ENCODE measurements at places on chromosomes 16 and 17.

- no peak for DNase-seq
Measured at GRCh38 chr16:4064950-4065352, 51.3 kb downstream of the ADCY9 start.

DNA sequence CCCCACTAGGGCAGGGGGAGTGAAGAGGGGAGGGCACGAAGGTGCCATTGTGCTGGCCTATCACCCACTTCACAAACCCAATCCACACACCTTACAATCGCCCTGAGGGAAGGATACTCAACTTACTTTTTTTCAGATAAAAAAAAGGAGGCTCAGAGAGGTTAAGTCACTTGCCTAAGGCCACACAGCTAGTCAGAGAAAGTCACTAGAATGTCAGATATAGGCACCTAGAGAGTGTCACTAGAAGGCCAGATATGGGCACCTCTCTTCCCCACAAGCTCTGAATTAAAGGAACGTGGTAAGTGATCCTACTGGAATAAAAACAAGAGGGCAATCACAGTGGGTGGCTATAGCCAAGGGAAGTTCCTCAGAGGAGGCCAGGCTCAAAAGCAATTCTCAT, 204.5 kb upstream of the ASIC2 start:
- no peak for DNase-seq

DNA sequence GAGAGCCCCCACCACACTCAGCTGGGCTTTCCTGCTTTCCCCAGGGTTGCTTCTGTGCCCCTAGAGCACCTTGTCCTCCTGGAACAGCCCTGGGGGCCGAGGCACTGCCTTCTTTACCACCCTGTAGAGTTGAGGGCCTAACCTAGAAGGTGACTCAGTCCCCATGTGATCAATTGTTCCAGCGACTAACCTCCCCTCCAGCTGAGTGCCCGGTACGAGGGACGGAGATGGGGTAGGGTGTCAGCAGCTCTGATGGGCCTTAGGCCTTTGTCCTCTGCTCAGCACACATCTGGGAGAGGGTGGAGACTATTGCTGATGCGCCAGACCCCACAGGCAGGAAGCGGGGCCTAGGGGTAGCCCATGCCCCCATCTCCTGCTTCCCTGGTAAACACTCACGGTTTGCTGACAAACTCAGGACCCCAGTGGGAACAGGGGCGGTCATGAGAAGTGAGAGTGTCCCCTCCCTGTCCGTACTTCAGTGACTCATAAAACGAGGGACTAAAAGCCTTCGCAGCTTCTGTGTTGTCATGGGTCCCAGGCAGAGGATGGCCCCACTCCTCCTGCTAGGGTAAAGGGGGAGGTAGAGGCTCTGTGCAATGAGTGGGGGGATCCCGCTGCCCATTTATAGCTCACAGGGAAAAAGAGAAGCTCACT, 33.1 kb downstream of the NECAB2 start:
- no peak for DNase-seq

- DNase-seq = no peak
Measured at GRCh38 chr16:54000361-54000760, 286.2 kb downstream of the IRX3 start.

- DNase-seq = no peak
Measured at GRCh38 chr17:11880714-11881113, 116.6 kb downstream of the ZNF18 start.

DNA sequence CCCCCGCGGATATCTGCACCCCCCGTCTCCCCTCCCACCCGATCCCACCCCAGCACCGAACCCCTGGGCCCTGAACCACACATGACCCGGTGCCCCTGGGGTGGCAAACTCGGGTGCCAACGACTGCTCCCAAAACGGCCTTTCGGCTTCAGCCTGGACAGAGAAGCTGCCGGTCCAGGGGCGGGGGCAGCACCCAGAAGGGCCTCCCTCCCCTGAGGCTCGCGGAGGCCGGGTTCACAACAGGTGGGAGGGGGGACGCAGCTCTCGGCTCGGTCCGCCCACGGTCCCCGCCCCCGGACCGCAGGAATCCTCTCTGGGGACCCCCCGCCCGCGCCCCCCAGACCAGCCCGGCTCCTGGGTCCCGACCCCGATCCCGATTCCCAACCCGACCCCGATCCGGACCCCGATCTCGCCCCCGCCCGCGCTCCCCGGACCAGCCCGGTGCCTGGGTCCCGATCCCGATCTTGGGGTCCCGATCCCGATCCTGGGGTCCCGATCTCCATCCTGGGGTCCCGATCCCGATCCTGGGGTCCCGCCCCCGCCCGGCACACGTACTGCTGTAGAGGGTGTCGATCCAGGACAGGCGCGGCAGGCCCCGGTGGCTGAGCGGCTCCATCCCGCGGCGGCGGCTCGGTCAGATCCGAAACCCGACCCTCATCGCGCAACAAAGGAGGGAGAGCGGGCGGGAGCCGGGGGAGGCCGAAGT, 516 bp downstream of the ABR start:
- DNase-seq = no peak

DNA sequence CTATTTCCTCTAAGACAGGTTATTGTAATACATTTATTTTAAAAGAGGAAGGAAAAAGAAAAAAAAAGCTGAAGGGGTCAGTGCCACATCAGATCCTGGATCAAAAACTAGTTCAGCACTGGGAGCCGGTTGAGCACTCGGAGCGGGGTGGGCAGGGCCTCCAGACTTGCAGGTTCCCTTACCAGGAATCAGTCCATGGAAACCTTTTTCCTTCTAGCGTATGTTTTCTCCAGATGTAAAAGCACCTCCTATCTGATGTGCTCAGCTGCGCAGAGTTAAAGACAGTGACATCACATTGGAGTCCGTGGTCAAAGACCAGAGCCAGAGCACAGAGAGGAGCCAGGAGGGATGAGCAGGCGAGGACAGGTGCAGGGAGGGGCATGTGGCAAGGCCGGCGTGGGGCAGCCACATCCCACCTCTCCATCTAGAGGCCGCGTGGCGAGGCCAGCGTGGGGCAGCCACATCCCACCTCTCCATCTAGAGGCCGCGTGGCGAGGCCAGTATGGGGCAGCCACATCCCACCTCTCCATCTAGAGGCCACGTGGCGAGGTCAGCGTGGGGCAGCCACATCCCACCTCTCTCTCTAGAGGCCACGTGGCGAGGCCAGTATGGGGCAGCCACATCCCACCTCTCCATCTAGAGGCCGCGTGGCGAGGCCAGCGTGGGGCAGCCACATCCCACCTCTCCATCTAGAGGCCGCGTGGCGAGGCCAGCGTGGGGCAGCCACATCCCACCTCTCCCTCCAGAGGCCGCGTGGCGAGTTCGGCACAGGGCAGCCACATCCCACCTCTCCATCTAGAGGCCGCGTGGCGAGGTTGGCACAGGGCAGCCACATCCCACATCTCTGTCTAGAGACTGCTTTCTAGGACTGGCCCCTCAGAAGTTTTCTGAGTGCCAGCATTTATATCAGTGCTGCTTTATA, 166.8 kb upstream of the CHMP6 start:
- no peak for DNase-seq
